ENCODE measurements at places on chromosomes 5 and 9. TPM values are rescaled to one million over a fixed set of nuclear protein-coding genes. Genes with fewer than 3 reads are reported as not detected.

DNA sequence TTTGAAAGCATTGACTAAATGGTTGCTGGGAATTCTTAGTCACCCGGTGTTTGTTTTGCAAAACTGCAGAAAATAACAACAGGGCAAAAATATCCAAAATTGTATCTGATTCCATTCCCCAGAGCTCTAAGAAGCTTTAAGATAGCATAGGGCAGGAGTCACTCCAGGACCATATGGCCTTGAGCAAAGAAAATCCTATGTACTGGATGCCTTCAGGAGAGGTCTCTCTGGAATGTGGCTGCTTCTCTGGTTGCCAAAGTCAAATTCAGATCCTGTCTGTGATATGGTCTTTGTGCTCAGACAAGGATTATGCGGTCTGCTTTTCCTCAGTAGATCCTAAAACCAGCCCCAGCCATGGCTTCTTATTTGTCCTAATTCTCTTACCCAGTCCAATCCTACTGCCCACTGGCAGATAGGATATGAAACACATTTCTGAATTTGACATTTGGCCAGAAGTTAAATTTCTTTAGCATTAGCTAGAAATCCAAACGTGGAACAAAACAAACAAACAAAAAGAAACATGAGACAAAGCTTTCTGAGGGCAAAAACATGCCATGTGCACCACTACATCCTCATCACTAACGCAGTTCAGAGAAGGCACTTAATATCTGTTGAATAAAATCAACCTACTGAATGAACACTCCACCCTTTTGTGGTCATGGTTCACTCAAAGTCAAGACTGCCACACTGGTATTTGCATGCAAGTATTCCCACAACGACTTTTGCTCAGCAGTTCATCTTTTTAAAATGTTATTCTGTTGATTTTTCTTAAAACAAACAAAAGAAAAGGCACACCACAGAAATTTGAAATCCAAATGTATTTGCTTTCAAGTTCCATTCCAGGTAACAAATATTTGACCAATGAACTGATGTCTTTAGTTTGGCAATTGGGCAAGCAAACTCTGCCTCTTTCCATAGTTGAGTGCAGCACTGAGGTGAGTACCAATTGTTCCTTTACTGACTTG is 165.7 kb downstream of the TRPM6 start:
- DNase-seq: no peak

GRCh38 chr5:57434227-57434640 is 48.4 kb downstream of the ACTBL2 start:
- no peak for DNase-seq

DNA sequence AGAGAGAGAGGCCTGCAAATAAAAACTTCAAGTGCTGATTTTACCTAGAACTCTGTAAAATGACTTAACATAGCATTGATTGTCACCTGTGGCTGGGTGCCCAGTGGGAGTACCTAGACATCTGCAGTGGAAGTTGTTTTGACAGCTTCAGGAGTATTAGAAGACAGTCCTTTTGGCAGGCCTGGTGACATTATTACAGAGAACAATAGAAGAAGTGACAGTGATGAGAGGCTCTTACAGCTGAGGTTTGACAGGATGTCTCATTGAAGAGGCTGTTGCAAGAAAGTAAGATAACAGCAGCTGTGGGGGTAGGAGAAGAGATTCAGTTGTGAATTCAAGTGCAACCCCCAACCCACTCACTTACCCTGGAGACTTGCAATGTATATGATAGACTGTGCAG is 27.9 kb upstream of the MUSK start:
- no peak for DNase-seq

GRCh38 chr5:1636981-1637638 is 113.3 kb upstream of the LPCAT1 start:
- DNase-seq: no peak

DNA sequence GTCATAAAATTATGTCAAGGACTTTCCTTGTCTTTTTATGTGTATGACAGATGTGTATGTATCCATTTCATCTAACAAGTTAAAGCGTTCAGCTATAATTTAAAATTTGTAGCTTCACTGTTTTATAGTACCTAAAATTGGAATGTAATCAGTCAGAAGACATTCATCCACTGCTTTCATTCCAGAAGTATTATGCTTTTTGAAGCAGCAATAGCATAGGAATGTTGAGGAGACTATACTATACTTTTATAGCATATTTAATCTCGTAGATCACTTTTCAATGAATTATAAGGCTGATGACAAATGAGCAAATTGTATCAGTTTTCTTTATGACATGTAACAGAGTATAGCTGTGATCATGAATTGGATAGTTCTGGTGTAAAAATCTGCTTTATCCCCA is 6.9 kb downstream of the PCDHGA12 start:
- no peak for DNase-seq

- no peak for DNase-seq
These were observed 672.8 kb downstream of the ACTL7B start for GRCh38 chr9:108182950-108183381.

GRCh38 chr9:76810377-76810957 is 46.2 kb downstream of the PCA3 start:
- peak; percentile 37 for DNase-seq

GRCh38 chr5:87054821-87055220 is 212.9 kb upstream of the RASA1 start:
- no peak for DNase-seq

DNA sequence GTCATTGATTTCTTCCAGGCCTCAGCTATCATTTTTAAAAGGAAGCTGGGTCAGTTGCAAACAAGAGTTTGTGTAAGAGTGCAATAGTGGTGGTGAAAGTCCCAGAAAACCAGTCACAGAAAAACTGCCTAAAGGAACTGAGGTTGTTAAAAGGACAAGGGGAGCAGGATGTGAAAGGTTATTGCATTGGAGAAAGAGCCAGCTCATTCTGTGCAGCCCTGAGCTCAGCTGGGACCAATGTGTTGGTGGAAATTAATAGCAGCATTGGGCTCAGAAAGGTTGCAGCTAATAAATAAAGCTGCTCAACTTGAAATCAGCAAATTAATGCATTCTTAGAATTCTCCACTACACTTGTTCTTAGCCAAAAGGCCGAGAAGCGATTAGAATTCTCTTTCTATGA is 34.9 kb downstream of the NREP start:
- no peak for DNase-seq

- no peak for DNase-seq
These were observed 23.7 kb downstream of the GABRA6 start for GRCh38 chr5:161709239-161709638.

DNA sequence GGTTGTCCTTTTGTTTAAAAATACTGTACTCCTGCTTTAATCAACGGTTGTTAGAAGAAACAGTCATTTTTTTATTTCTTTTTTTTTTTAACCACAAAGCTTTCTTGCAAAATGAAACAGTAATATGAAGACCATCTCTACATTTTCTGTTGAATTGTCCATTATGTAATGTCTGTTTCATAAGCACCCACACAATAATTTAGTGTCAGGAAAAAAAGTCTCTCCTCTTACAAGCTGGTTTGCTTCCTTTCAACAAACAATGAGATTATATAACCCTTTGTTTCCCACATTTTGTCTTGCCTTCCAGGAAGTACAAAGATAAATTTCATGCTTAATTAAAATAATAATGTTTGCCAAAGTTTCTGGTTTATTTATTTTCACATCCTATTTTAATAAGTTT is 16.7 kb downstream of the CTNNAL1 start:
- DNase-seq: no peak

- no peak for DNase-seq
These were observed 169.3 kb downstream of the CCDC192 start for GRCh38 chr5:127872494-127872893.

DNA sequence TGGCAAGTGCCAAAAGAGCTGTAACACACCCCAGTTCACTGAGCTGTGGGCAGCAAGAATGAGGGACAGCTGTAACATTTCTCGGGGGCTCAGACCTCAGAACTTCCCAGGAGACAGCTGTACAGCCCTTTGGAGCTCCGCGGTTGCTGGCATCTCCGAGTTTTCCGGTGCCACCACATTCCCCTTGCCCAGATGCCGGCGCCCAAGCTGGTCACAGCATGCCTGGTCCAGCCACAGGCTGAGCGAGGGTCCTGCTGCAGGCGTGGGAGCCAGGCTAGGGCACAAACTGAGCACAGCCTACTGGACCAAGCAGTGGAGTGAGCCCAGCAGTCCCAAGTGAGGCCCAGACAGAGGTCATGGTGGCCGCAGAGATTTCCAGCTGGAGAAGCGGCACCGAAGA is 797.7 kb upstream of the EDIL3 start:
- no peak for DNase-seq

- no peak for DNase-seq
These were observed 133.1 kb downstream of the GABBR2 start for GRCh38 chr9:98575379-98576346.

DNA sequence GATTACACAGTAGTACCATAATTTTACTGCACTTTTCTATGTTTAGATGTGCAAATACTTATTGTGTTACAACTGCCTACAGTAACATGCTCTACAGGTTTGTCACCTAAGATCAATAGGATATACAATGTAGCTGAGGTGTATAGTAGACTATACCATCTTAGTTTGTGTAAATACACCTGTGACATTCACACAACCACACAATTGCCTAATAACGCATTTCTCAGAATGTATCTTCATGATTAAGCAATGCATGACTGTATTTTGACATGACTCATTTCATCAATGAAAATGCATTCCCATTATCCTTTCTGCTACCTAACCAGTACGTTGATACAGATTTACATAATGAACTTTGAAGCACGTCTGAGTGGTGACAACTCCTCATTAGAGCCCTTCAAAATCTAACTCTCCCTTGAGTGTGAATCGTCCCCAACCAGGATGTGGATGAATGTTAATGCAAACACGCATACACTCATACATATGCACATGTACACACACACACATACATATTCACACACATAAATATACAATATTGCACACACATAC is 28.4 kb downstream of the GZMK start:
- DNase-seq: no peak

- peak; percentile 23 for DNase-seq
These were observed 347.2 kb upstream of the WWC1 start for GRCh38 chr5:167944121-167944852.

DNA sequence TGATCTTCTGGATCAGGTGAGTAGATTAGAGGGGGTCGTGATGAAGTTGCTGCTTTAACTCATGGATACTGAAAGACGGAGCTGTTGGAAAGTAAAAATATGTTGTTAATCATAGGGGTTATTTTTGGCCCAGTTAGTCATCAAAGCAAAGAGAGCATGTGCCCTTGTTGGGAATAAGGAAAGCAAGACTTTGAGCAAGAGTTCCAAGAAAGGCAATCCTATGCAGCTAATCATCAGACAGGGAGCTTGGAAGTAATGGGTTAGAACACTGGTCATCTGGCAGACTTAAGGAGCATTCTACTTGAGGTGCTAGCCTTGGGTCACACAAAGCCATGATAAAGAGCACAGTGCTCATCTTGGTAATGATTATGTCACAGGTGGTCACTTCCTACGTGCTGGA is 18.3 kb downstream of the ASPN start:
- DNase-seq: no peak

DNA sequence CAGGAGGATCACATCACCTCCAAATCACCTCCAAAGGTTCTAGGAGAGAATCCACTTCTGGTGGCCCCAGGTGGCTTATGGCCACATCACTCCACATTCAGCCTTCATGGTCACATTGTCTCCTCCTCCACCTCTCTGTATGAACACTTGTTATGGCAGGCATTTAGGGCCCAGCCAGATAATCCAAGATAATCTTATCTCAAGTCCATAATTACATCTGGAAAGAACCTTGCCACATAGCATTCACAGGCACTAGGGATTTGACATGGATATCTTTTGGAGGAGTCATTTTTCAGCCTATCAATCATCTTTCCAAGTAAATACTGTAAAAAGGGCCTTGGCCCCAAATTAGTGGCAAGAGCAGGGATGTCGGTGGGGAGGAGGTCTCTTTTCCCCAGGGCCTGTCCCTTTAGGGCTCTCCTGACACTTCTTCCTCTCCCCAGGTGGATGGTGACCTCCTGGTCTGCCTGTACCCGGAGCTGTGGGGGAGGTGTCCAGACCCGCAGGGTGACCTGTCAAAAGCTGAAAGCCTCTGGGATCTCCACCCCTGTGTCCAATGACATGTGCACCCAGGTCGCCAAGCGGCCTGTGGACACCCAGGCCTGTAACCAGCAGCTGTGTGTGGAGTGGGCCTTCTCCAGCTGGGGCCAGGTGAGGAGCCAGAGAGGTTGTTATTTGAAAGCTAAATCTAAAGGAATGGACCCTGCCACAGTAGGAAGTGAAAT is 140.9 kb downstream of the SAXO1 start:
- DNase-seq: no peak

DNA sequence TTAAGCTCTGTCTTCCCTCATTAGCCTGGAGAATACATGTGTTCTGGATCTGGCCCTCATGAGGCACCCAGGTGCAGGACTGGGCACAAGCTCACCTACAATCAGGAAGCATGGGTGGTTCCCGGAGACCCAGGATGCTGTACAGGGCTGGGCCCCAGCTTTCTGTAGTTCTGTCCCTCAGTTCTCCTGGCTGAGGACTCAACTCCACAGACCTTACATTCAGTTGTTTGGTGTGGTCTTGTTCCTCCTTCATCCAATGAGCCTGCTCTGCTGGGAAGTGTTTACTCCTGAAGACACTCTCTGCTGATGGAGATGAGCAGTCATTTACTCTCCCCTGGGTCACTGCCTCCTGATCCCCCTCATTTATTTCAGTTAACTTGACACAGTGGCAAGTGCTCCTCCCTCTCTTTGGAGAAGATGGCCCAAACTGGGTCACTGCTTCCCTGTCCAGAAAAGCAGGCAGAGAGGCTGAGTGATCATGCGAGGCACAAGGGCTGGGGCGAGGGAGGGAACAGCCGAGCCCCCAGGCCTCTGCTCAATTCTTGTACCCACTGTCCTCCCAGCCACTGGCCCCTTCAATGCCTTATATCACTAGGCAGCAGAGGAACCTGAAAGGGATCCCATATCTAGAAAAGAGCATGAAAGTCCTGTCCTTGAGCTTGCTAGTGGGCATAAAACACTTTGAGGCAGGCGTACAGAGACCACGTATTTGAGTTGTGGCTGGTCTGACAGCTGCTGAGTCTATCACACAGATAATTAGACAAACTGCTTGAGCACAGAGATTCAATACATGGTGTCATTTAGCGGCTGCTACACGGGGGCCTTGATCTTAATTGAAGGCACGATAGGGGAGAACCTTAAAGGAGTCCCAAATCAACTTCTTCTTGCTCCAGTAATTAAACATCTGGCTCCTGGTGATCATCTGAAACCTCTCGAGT is 221.7 kb downstream of the FSTL4 start:
- DNase-seq: no peak

The TUSC1 gene
- 8.8 TPM for polyA plus RNA-seq

The PCDHB10 gene
- 1.4 TPM for polyA plus RNA-seq

The GALNT12 gene
- 7.4 TPM for polyA plus RNA-seq

The TRPM3 gene
- polyA plus RNA-seq: not detected

The C9orf153 gene
- polyA plus RNA-seq: 0.03 TPM

The PCDHGA2 gene
- polyA plus RNA-seq: 1.5 TPM

The FKBP15 gene
- 17.6 TPM for polyA plus RNA-seq

The WDR41 gene
- 18.7 TPM for polyA plus RNA-seq

The CDK5RAP2 gene
- polyA plus RNA-seq: 20.7 TPM

The SIMC1 gene
- 9.6 TPM for polyA plus RNA-seq

The HRH2 gene
- polyA plus RNA-seq: 0.08 TPM

The SLC4A9 gene
- 0.02 TPM for polyA plus RNA-seq

The FAM219A gene
- polyA plus RNA-seq: 15.7 TPM
